LNCaP clone FGC (cell line): ENCODE measurements at places on chromosomes 2 and 18.

GRCh38 chr18:79910563-79911343 lies 40.7 kb downstream of the SLC66A2 start:
- DNase-seq: peak; percentile 7

GRCh38 chr2:70203086-70203485 lies 12.3 kb upstream of the C2orf42 start:
- DNase-seq: no peak

GRCh38 chr18:1394966-1395365 lies 490.3 kb downstream of the ADCYAP1 start:
- no peak for DNase-seq

GRCh38 chr2:28552045-28552823 lies 56.4 kb downstream of the PLB1 start:
- DNase-seq: no peak

DNA sequence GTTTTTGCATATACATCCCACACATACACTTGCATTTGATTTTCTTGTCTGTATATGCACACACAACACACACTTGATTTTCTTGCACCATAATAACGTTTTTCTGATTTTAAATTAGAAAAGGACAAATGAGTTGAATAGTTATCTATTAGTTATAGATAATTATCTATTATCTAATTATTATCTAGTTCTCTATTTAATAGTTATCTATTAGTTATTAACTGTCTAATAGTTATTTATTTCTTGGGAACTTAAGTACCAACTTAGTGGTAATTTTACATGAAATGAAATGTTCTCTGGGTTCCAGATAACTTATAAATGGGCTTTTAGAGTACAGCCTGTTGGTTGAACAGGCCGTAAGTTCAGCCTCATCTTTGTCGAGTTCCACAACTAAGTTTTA lies 23.0 kb downstream of the INPP4A start:
- DNase-seq: no peak

DNA sequence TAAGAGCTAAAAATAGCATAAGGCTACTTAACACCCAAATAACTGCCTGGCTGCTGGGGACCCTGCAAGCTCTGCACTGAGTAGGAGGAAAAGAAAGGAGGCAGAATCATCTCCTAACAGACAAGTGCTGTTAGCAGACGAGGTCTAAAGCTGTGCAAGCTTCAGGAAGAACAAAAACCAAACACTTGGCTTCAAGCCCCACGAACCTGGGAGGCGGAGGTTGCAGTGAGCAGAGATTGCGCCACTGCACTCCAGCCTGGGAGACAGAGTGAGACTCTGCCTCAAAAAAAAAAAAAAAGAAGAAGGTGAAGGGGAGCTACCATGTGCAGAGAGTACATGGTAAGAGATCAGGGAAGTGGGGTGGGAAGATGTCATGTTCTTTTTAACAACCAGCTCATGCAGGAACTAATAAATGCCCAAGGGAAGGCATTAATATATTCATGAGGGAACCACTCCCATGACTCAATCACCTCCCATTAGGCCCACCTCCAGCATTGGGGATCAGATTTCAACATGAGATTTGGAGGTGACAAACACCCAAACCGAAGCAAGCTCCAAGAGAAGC lies 28.8 kb upstream of the INO80C start:
- peak; percentile 22 for DNase-seq

DNA sequence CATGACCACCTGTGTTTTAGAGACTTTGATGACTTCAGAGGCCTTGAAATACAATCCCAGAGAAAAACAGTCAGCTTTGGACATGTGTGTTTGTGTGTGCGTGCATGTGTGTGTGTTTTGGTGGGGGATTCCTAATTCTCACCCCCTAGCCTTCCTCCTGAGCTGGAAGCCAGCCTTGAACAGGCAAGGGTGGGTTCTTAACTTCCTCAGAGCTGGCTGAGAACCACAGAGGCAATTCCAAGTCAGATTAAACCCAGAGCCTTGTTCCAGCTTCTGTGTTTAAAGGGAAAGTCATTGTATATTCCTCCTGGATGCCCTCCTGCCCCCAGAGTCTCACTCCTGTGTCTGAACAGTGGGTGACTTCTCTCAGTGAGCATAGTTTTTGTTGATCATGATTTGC lies 45.2 kb upstream of the MGAT4A start:
- DNase-seq: no peak
